ENCODE measurements at places on chromosomes 12 and 14.

DNA sequence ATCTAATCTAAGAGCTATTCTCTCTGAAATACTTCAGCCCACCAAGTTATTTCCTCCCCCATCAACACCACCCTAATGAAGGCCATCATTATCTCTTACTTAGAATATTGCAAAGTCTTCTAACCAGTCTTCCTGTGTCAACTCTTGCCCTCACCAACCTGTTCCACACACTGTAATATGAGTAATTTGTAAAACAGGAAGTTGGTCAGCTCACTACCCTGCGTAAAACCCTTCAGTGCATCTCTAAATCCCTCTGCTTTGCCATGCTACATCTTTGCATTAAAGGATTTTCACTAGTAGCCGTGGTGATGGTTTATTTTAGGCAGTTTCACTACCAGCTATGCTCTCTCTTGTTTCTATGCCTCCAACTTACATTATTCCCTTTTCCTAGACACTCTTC lies 70.0 kb downstream of the KIF21A start:
- no peak for DNase-seq

GRCh38 chr12:108886873-108887629 lies 7.2 kb downstream of the DAO start:
- no peak for DNase-seq

- no peak for DNase-seq
Observed at GRCh38 chr14:59313144-59313651, 124.7 kb downstream of the DAAM1 start.

GRCh38 chr14:61643555-61643954 lies 51.8 kb upstream of the HIF1A start:
- DNase-seq: no peak

- DNase-seq: no peak
Observed at GRCh38 chr12:19332196-19332595, 107.1 kb upstream of the AEBP2 start.
